ENCODE measurements at places on chromosomes 3 and 15.
A peak's percentile ranks its signal among the peaks of the same experiment; 100 is the strongest.

DNA sequence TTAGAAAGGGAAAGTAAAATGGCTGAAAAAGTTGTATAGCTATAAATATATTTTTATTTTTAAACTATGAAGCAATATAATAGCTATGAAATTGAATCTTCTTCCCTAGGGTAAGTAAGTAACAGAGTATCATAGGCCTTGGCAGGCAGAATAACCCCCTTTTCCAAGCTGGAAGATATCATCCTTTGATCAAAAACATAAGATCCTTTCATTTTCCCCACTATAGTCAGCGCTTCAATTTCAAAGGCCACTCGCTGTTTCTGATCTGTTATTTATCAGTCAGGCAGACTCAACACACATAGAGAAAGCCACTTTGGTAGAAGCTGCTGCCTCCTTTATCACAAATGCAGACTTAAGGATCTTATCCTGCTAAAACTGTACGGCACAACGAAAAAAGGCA lies 74.0 kb upstream of the UBE2E2 start:
- no peak for DNase-seq

- no peak for DNase-seq
These were observed 114.6 kb downstream of the TUSC7 start for GRCh38 chr3:116824208-116824607.

DNA sequence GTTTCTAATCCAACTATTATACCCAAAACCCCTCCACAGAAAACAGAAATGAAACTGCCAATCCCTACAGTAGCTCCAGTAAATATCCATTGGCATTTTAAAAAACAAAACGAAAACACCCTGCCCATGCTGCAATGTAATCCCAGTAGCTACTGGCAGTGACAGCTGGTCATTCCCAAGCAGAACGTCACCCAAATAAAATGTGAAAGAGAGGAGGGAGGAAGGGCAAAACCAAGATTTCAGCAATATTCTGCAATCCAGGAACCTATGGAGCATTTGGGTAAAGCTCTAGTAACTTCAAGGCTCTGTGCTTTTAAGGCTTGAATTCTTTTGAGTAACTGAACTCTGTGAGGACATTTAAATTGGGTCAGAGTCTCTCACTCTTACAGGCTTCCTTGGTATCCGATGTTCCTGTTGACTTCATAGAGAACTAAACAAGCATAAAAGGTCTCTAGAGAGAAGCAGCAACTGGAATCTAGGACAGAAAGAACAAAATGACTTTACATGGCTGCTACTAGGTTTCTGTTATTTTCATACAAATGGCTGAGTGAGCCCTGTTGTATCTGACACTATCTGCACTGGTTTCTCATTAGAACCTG lies 136.2 kb downstream of the TNIK start:
- DNase-seq = no peak

DNA sequence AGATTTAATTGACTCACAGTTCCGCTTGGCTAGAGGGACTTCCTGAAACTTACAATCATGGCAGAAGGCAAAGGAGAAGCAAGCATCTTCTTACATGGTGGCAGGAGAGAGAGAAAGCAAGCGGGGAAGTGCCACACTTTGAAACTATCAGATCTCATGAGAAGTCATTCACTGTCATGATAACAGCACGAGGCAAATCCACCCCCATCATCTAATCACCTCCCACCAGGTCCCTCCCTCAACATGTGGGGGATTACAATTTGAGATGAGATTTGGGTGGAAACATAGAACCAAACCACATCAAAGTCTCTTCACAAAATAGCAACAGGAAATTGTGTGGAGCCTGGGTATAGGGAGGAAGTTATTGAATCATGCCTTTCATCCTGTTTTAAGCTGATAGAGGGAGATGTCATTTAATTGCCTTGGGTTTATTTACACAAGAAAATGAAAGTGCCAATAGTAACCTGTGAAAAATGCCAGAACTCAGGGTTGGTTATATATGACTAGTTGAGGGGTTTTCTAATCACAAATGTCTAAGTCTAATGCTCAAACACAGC lies 624.8 kb upstream of the LMCD1 start:
- peak; percentile 1 for DNase-seq

DNA sequence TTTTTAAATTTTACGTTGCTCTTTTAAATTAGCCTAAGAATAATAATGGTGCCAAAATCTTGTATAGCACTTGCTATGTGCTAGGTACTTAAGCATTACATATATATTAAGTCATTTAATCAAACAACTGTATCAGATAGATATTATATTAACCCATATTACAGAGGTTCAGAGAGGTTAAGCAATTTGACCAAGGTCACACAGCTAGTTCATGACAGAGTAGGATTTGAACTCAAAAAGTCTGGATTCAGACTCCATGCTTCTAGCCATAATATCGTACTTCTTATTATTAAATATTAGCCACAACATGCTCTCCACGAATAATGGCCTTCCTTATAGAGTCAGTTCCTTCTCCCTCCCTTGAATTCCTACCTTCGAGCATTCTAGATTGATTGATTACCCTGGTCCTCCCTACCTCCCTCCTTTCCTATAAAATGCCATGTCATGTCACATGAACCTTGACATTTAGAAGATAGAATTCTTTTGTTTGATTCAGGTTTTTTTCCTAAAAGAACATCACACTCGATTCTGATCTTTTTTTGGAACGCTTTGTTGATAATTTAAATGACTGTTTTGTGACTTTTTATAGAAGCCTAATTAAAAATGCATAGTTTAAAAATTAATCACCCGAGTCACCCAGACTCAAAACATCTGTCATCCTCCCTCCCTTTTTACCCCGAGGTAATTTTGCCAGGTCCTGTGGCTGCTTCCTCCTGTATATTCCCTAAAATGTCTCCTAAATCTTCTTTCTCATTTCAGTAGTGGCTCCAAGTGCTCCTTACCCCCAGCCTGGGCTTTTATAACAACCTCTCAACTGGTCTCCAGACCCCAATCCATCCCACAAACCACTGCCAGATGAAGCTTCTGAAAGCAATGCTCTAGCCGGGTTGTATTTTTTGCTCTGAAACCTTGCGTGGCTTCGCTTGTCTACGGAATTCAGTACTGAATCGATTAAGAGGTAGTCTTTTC lies 8.5 kb upstream of the PSMD6 start:
- no peak for DNase-seq

- no peak for DNase-seq
These were observed 18.3 kb downstream of the GREM1 start for GRCh38 chr15:32735989-32736700.

All from activated CD8-positive, alpha-beta memory T cell treated with anti-CD3 and anti-CD28 coated beads for 1 hour (primary cell).